ENCODE measurements at places on chromosomes 11 and 22. TPM values are rescaled to one million over a fixed set of nuclear protein-coding genes. Genes with fewer than 3 reads are reported as not detected.

TUB gene
- total RNA-seq, result 0.50 TPM

DNA sequence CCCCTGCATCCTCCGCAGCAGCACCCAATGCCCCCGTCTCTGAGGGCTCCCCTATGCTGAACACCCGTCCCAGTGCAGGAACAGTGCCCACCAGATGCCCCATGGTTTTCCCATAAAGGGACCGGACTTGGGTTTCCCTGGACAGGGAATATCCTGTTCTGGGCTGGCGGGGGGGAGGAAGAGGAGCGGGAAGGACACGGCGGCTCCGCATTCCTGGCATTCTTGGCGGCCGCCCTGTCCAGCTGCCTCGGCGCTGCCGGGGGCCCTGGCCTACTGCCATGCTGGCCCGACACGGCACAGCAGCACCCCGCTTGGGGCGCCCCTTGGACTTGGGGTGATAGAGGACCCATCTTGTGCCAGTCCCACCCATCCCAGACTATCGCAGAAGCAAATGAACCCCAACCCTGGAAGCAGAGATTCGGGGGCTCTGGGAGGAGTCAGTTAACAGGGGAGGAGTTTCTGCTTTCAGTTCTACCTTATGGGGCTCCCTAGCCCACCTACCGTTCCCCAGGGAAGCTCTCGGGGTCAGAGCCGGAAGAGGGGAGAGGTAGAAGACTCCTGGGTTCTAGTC is 23.7 kb upstream of the CBX7 start:
- H3K4me3 ChIP-seq, result no peak overlapping the region
- H3K27ac ChIP-seq, result no peak overlapping the region
- H3K27me3 ChIP-seq, result no peaks in the 10 kb centered on the region
- no peaks in the 10 kb centered on the region for H3K36me3 ChIP-seq

GRCh38 chr11:46677169-46677568 is 23.2 kb downstream of the ARHGAP1 start:
- no peaks in the 10 kb centered on the region for H3K27me3 ChIP-seq
- no peak overlapping the region for H3K4me3 ChIP-seq
- peaks cover 15% of the 10 kb centered on the region for H3K4me1 ChIP-seq
- H3K27ac ChIP-seq, result peak overlapping the region; percentile 85

DNA sequence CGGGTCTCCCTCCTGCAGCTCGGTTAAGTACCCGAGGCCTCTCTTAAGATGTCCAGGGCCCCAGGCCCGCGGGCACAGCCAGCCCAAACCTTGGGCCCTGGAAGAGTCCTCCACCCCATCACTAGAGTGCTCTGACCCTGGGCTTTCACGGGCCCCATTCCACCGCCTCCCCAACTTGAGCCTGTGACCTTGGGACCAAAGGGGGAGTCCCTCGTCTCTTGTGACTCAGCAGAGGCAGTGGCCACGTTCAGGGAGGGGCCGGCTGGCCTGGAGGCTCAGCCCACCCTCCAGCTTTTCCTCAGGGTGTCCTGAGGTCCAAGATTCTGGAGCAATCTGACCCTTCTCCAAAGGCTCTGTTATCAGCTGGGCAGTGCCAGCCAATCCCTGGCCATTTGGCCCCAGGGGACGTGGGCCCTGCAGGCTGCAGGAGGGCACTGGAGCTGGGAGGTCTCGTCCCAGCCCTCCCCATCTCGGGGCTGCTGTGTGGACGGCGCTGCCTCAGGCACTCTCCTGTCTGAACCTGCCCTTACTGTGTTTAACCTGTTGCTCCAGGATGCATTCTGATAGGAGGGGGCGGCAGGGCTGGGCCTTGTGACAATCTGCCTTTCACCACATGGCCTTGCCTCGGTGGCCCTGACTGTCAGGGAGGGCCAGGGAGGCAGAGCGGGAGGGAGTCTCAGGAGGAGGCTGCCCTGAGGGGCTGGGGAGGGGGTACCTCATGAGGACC is 25.0 kb downstream of the FADS3 start:
- no peak overlapping the region for H3K4me3 ChIP-seq
- peaks cover 16% of the 10 kb centered on the region for H3K36me3 ChIP-seq
- ATAC-seq, result no peak
- H3K4me1 ChIP-seq, result peaks cover 7% of the 10 kb centered on the region
- H3K27me3 ChIP-seq, result no peaks in the 10 kb centered on the region
- H3K27ac ChIP-seq, result no peak overlapping the region

GRCh38 chr11:31303644-31304180 is 65.8 kb downstream of the DCDC1 start:
- H3K27me3 ChIP-seq, result no peaks in the 10 kb centered on the region
- no peaks in the 10 kb centered on the region for H3K4me1 ChIP-seq
- no peak for ATAC-seq
- H3K36me3 ChIP-seq, result no peaks in the 10 kb centered on the region
- no peak overlapping the region for H3K4me3 ChIP-seq

- no peak overlapping the region for H3K4me3 ChIP-seq
- peaks cover 16% of the 10 kb centered on the region for H3K27me3 ChIP-seq
- no peak for ATAC-seq
These were observed 1.1 kb upstream of the TTLL8 start for GRCh38 chr22:50058906-50059880.

C11orf16 gene
- total RNA-seq, result not detected

- H3K4me3 ChIP-seq, result no peak overlapping the region
- H3K4me1 ChIP-seq, result peaks cover 6% of the 10 kb centered on the region
- no peaks in the 10 kb centered on the region for H3K36me3 ChIP-seq
These were observed 39.4 kb upstream of the PRDM11 start for GRCh38 chr11:45107029-45107428.

SCARF2 gene
- total RNA-seq, result 1.5 TPM

DNA sequence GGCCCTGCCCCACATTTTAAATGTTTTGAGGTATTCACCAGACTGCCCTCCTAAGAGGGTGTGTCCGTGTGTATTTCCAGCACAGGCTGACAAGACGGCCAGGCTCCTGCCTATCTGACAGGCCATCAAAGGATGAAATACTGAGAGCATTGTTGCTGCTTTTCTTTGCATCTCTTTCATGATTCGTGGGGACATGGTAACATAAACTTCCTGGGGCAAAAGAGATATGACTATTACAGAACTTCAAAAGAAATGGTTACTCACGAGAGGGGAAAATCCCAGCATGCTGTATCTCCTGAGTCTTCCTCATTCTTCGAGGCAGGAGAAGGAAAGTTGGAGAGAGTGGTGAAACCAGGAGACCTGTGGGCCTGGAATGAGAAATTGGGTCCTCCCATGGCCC is 10.3 kb upstream of the BIK start:
- H3K4me3 ChIP-seq, result no peak overlapping the region
- no peaks in the 10 kb centered on the region for H3K36me3 ChIP-seq
- H3K27ac ChIP-seq, result peak overlapping the region; percentile 16
- peaks cover 10% of the 10 kb centered on the region for H3K4me1 ChIP-seq

- H3K27me3 ChIP-seq, result peaks cover 4% of the 10 kb centered on the region
- no peaks in the 10 kb centered on the region for H3K36me3 ChIP-seq
- no peak for ATAC-seq
- H3K4me1 ChIP-seq, result no peaks in the 10 kb centered on the region
- H3K4me3 ChIP-seq, result no peak overlapping the region
These were observed 33.3 kb upstream of the PDGFB start for GRCh38 chr22:39278040-39278439.

SCGB2A2 gene
- not detected for total RNA-seq

DNA sequence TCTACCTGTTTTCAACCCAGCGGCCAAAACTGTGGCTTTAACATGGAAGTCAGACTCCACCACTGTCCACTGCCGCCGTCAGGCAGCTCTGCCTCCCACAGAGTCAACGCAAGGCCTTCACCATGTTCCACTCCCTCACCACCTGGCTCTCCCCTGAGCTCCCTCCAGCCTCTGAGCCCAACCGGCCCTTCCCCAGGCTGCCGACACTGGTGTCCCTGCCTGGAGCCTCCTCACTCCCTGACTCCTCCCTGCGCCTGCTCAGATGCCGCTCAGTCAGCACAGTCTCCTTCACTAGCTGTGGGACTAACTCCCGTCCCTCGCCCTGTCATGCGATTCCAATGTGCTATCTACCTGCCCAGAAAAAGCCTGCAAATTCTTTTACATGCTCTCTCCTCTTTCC is 16.3 kb downstream of the SULT4A1 start:
- H3K27ac ChIP-seq, result no peak overlapping the region
- H3K4me1 ChIP-seq, result no peaks in the 10 kb centered on the region
- H3K36me3 ChIP-seq, result no peaks in the 10 kb centered on the region

GRCh38 chr22:42673898-42674401 is 24.8 kb upstream of the CYB5R3 start:
- peak overlapping the region; percentile 52 for H3K27ac ChIP-seq
- no peak for ATAC-seq
- H3K4me1 ChIP-seq, result peaks cover 10% of the 10 kb centered on the region
- H3K27me3 ChIP-seq, result no peaks in the 10 kb centered on the region
- H3K36me3 ChIP-seq, result no peaks in the 10 kb centered on the region

DEFB131B gene
- total RNA-seq, result not detected

TTLL8 gene
- not detected for total RNA-seq

DNA sequence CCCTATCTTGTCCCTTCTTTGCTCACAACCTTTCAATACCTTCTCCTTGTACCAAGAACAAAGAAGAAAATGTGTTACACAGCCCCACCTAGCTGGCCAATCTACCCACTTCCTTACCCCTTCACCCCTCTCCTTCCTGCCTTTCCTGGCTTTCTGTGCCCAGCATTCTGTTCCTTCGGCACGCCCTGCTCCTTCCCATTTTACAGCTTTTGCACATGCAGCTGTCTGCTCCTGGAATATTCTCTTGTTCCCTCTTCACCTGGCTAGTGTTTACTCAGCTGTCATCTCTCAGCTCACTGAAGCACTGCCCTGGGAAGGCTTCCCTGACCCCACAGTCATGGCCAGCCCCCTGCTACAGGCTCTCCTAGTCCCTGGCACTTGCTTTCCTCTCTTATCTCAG is 30.7 kb downstream of the SERPINH1 start:
- no peak for ATAC-seq
- H3K4me3 ChIP-seq, result no peak overlapping the region
- H3K4me1 ChIP-seq, result peaks cover 19% of the 10 kb centered on the region
- no peaks in the 10 kb centered on the region for H3K36me3 ChIP-seq
- peak overlapping the region; percentile 1 for H3K27ac ChIP-seq

GRCh38 chr11:44755556-44756523 is 29.1 kb downstream of the TSPAN18 start:
- no peak overlapping the region for H3K4me3 ChIP-seq
- no peaks in the 10 kb centered on the region for H3K36me3 ChIP-seq
- H3K27me3 ChIP-seq, result no peaks in the 10 kb centered on the region
- H3K27ac ChIP-seq, result peak overlapping the region; percentile 34
- no peak for ATAC-seq

LRRC4C gene
- not detected for total RNA-seq

DNA sequence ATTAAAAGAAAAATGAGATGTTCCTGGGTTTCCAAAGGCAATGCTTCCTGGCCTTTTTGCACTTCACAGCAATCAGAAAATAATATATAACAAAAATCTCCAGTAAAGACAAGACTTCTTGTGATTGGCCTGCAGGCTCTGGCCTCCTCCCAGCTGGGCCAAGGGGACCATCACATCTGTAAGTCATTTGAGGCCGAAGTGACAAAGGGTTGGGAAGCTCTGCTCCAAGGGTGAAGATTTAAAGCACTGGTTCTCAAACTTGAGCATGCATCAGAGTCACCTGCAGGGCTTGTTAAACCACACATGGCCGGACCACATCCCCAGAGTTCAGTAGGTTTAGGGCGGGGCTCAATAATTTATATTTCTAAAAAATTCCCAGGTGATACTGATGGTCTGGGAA is 32.1 kb downstream of the ARFGAP2 start:
- no peak overlapping the region for H3K27ac ChIP-seq
- no peaks in the 10 kb centered on the region for H3K27me3 ChIP-seq

- H3K4me1 ChIP-seq, result no peaks in the 10 kb centered on the region
- H3K4me3 ChIP-seq, result no peak overlapping the region
- no peak overlapping the region for H3K27ac ChIP-seq
These were observed 65.8 kb upstream of the MYOD1 start for GRCh38 chr11:17653611-17654010.

NXPE1 gene
- total RNA-seq, result not detected

GRCh38 chr11:44673688-44674087 is 53.1 kb upstream of the TSPAN18 start:
- no peak for ATAC-seq
- peaks cover 14% of the 10 kb centered on the region for H3K4me1 ChIP-seq
- H3K27ac ChIP-seq, result peak overlapping the region; percentile 18
- H3K4me3 ChIP-seq, result no peak overlapping the region

GRCh38 chr11:36091256-36091811 is 147.5 kb downstream of the LDLRAD3 start:
- no peaks in the 10 kb centered on the region for H3K36me3 ChIP-seq
- H3K27ac ChIP-seq, result no peak overlapping the region
- ATAC-seq, result no peak
- H3K27me3 ChIP-seq, result peaks cover 22% of the 10 kb centered on the region
- H3K4me3 ChIP-seq, result no peak overlapping the region

DNA sequence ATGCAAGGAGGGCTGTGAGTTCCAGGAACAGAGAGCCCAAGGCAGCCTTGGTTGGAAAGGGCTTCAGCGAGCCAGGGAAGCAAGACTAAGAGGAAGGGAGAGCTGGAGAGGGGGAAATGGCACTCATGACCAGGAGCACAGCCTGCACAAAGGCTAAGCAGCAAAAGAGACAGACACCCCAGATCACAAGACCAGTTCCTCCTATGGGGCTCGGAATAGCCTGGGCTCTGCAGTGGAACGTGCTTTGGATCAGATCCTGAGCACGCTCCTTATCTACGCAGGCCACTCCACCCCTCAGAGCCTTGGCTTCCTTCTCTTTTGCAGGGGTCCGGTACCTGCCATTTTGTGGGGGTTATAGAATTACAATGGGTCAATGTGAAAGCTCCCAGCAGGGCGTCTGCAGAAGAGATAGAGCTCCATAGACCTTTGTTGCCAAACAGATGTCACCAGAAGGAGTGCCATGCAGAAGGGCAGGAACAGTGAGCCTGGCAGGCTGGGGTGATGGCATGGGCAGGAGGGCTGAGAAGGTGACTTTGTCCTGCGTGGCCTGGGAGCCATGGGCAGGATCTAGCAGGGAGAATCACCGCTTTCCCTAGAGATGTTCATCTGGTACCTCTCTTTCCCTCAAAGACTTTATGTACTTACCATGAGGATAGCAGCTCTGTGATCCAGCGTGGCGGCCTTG is 33.8 kb downstream of the ZC3H7B start:
- H3K27me3 ChIP-seq, result no peaks in the 10 kb centered on the region
- no peak overlapping the region for H3K27ac ChIP-seq
- no peak overlapping the region for H3K4me3 ChIP-seq
- peaks cover 42% of the 10 kb centered on the region for H3K36me3 ChIP-seq

EFEMP2 gene
- 11.5 TPM for total RNA-seq

GRCh38 chr11:83572581-83573496 is 286.7 kb upstream of the CCDC90B start:
- H3K4me3 ChIP-seq, result no peak overlapping the region
- peaks cover 17% of the 10 kb centered on the region for H3K27me3 ChIP-seq
- ATAC-seq, result no peak
- H3K4me1 ChIP-seq, result no peaks in the 10 kb centered on the region
- H3K27ac ChIP-seq, result no peak overlapping the region
- no peaks in the 10 kb centered on the region for H3K36me3 ChIP-seq
